ENCODE measurements at places on chromosomes 2 and 18.

- DNase-seq = no peak
Measured at GRCh38 chr2:229752970-229753729, 38.8 kb upstream of the DNER start.

DNA sequence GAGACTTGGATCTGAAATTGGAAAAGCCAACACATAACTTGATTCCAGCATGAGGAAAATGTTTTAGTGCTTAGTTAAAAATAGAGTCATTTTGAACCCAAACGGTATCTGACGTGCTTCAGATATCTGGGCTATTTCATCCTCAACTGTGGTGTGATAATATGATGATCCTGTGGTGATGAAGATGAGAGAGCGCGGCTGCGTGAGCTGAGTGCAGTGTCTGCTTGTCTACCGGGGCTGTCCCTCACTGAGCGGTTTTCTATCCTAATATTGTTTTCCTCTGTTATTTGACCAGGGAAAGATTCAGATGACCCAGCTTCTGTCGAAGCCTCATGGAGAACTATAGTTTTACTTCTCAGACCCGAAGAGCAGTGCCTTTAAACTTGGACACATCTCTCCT, 5.8 kb downstream of the TWIST2 start:
- DNase-seq = no peak

GRCh38 chr2:107281637-107282036, 395.7 kb upstream of the ST6GAL2 start:
- no peak for DNase-seq

DNA sequence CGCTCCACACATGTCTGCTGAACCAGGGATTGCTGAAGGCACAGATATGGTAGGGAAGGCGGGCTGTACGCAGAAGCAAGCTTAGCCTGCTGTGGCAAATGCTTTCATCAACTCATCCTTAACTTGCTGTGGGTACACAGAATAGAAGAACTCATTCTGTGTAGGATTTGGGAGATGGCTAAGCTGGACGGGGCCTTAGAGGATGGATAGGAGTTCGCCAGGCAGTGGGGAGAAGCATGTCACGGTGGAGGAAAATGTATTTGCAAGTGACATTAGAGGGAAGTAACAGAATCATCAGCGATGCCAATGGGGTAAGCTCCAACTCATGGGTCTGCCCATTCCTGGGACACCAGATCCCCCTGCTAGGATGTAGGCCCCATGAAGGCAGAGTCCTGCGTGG, 96.7 kb upstream of the SMIM21 start:
- no peak for DNase-seq

DNA sequence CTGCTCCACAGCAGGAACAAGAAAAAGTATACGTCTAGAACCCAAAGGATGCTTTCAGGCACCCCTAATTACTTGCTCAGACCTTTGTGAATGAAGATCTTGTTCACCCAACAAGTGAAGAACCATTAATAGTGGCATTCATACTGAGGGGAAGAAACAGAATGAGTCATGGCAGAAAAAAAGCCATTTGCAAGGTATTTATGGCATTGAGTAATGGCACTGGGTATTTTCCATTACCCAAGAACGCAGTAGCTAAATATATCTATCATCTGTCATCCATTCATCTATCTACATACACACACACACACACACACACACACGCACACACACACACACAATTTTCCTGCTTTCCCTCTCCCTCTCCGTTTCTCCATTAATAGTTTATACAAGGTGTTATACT, 56.4 kb upstream of the XIRP2 start:
- DNase-seq = no peak

Measured in stimulated activated CD8-positive, alpha-beta memory T cell treated with anti-CD3 and anti-CD28 coated beads, Interleukin-15, amount 100 ng/mL, for 4 hours (primary cell).